M059J (cell line): ENCODE measurements at places on chromosomes 5 and 9. TPM values are rescaled to one million over a fixed set of nuclear protein-coding genes. Genes with fewer than 3 reads are reported as not detected.

Gene SPAG8
- total RNA-seq: 0.86 and 2.3 TPM in 2 replicates

Gene DDX4
- total RNA-seq: not detected in 2 replicates

Gene FCN2
- not detected in 2 replicates for total RNA-seq

Gene PDE6A
- 0.02 and 0.22 TPM in 2 replicates for total RNA-seq
